ENCODE measurements at places on chromosomes 2 and 18. TPM values are rescaled to one million over a fixed set of nuclear protein-coding genes. Genes with fewer than 3 reads are reported as not detected.
A peak's percentile ranks its signal among the peaks of the same experiment; 100 is the strongest.

ING5 gene
- 29.3 TPM for total RNA-seq

DNA sequence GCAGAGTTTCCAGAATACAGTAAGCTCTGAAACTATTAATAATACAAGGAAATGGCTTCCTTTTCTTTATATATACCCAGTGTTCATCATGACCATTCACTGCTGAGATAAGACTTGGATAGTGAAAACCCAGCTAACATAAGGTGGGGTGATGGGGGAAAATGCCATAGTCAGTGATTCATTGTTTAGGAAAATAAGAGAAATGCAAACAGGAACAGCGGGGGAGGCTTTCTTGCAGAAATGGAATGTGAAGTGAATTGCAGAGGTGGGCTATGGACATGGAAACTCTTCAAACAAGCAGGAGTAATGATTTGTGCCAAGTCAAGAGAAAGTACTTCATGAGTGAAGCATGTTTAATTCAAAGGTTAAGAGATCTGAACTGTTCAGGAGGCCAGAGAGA lies 519.4 kb downstream of the TDRD15 start:
- DNase-seq = no peak

TNFRSF11A gene
- total RNA-seq = 94.6 TPM

- peak; percentile 77 for DNase-seq
Measured at GRCh38 chr2:172098650-172099471, 3.8 kb downstream of the DLX2 start.

DNA sequence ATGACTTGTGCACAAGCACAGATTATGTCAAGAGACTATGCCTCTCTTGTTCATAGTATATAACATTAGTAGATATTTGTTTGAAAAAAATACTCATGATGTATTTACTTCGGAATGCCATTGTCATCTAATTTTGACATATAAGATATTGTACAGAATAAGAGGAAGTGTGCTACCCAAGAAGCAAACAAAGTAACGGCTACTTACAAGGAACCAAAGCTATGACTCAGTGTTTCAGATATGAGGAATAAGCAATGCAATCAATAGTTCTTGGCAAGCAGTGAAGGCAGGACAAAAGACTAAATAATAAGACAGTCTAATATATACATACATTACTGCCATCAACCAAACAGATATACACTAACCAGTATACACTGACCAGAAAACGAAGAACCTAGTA lies 256.3 kb downstream of the CCDC178 start:
- no peak for DNase-seq

HOXD10 gene
- not detected for total RNA-seq

SNED1 gene
- total RNA-seq = 0.86 TPM

DNA sequence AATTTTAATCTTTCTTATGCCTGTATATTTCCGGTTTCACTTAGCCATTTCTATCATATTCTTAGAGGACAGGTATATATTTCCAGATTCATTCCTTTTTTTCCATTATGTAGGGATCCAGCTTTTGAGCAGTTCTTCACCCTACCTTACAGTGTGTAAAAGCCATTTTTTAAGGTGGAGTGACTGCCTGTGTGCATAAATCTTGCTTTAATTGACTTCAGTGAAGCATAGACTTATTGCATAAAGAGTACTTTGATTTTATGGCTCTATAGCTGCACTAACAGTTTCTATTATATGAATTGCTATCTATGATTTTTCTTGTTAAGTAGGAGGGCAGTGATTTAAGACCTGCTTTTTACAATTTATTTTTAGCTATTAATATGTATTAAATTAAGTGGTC lies 132.6 kb downstream of the NYAP2 start:
- DNase-seq = no peak

SLC14A1 gene
- not detected for total RNA-seq

FOXI3 gene
- not detected for total RNA-seq

GRCh38 chr2:108279468-108279867 lies 9.2 kb upstream of the SULT1C2 start:
- DNase-seq = no peak

GRCh38 chr2:16441431-16441830 lies 224.2 kb downstream of the CYRIA start:
- no peak for DNase-seq

DNA sequence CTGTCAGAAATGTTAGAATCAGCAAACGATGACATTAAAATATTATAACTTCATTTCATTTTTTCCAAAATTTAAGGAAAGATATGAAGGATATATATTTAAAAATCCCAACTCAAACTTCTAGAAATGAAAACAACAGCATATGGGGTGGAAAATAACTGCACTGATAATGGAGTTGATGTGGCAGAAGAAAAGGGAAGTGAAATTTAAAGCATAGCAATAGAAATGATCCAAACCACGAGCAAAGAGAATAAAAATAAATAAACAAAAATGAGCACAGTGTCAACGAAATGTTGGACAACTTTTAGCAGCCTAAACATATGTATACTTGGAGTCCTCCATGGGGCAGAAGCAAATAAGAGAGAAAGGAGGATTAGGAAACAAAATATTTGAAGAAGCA lies 280.2 kb downstream of the KCNJ3 start:
- DNase-seq = no peak

GRCh38 chr2:146918280-146918679 lies 926.5 kb upstream of the ACVR2A start:
- DNase-seq = no peak

DNA sequence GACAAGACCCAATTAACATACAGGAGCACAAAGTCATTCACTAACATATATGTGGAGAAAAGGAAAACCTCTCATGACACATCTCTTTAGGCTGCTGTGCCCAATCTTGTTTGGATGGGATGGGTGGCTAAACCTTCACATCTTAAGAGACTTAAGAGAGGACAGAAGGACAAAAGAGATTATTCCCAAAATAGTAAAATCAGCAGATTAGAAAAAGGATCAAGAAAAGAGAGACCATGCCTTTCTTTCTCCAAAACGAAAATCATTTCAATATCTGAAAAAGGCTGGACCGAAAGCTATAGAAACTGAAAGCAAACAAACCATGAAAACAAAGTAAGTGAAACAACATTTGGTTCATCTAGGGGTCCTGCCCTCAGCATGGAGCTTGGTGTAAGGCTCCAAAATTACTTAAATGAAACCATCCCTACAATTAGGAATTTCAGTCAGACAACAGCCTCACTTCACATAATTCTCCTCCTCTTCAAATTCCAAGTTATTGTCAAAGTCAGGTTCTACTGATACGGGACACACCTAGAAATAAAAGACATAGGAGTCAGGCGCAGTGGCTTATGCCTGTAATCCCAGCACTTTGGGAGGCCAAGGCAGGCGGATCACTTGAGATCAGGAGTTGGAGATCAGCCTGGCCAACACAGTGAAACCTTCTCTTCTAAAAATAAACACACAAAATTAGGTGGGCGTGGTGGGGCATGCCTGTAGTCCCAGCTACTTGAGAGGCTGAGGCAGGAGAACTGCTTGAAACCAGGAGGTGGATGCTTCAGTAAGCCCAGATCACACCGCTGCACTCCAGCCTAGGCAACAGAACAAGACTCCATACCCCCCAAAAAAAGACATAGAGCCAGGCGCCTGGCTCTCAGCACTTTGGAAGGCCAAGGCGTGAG lies 5.2 kb downstream of the STARD7 start:
- DNase-seq = no peak

- peak; percentile 50 for DNase-seq
Measured at GRCh38 chr18:903701-904100, 970 bp upstream of the ADCYAP1 start.

DNA sequence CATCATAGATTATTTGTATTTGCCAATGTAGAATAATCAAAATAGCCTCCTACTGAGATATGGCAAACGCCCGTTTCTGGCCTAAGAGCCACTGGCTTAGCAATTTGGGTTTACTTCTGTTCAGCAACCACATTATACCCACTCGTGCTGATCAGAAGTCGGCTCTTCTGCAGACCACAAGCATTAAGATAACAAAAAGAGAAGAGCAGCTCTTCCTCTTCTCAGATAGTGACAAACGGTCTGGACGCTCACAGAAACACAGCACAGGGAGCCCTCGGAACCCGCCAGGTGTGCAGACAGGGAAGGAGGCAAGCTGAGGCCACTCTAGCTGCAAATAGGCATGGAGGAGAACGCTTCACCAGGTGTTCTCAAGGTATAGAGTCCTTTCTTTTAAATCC lies 164.0 kb downstream of the HDAC4 start:
- DNase-seq = no peak

- DNase-seq = no peak
Measured at GRCh38 chr18:9058406-9058805, 44.1 kb upstream of the NDUFV2 start.

DNA sequence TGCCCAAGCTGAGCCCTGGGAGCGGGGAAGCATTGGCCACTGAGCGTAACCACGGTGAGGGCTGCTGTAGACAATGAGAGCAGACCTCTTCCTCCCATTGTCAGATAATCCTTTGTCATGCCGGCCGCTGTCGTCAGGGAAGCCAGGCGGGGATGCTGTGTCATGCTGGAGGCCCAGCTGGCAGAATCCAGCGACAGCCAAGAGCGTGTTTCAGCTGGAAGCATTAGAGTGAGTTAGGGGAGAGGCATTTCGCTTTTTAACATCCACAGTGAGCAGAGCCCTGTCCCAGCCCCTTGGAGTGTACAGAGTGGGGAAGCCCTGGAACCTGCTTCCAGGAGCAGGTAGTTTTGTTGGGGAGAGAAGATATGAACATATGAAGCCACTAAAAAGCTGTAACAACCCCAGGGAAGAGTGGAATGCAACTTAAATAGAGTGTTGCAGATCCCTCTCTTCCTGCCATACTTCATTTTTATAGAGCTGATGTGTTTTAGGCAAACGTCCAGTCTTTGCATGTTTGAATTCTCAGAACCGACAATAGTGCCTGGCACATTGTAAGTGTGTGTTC lies 7.0 kb downstream of the CTIF start:
- DNase-seq = no peak

CYP26B1 gene
- 5.1 TPM for total RNA-seq

ELOA2 gene
- total RNA-seq = not detected

GRCh38 chr2:131521961-131522781 lies 5.5 kb upstream of the CCDC74A start:
- no peak for DNase-seq

GRCh38 chr2:202449344-202449743 lies 73.2 kb downstream of the BMPR2 start:
- no peak for DNase-seq

DNA sequence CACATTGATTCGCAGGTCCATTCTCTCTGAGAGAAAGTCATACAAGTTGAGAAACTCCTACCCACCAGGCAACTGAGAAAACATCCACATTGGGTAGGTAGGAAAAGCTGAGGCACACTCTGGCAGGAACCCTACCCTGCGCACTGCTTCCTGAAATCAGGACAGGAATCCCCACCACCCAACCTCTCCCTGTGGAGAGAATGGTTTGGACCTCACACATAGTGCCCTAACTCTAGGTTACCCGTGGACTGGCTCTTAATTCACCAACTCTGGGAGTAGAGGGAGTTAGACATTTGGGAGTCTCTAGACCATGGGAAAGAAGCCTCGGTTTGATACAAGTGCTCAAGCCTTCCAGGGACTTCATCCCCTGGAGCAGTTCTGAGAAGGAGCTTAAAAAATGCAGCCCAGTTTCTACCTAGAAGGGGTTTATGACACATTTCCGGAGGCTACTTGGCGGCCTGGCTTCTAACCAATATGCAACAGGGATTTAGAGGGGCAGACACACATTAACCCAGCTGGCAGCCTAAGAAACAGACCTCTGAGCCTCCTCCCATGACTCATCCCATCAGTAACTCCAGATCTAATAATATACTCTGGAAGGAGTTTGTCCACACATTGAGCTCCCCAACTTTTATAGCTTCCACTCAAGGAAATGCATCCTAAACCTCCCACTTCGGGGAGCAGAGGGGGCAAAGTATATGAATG lies 136.7 kb downstream of the EML6 start:
- DNase-seq = peak; percentile 19

DNA sequence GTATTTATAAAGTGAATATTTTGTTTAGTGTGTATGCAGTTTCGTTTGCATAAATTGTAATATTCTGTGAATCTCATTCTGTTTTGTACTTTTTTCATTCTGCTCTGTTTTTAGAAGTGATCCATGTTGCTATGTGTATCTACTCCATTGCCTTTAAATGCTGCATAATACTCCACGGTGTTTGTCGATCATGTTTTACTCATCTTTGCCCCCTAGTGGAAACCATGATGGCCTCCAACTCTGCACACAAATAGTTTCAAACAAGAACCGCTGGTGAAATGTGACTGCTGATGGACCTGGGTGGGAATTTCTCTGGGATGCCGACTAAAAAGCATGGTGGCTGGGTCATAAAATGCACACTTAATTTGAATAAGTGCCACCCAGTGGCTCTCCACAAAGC lies 32.0 kb upstream of the SKOR2 start:
- DNase-seq = peak; percentile 30

GPR45 gene
- total RNA-seq = not detected

OR6B2 gene
- total RNA-seq = not detected

DNA sequence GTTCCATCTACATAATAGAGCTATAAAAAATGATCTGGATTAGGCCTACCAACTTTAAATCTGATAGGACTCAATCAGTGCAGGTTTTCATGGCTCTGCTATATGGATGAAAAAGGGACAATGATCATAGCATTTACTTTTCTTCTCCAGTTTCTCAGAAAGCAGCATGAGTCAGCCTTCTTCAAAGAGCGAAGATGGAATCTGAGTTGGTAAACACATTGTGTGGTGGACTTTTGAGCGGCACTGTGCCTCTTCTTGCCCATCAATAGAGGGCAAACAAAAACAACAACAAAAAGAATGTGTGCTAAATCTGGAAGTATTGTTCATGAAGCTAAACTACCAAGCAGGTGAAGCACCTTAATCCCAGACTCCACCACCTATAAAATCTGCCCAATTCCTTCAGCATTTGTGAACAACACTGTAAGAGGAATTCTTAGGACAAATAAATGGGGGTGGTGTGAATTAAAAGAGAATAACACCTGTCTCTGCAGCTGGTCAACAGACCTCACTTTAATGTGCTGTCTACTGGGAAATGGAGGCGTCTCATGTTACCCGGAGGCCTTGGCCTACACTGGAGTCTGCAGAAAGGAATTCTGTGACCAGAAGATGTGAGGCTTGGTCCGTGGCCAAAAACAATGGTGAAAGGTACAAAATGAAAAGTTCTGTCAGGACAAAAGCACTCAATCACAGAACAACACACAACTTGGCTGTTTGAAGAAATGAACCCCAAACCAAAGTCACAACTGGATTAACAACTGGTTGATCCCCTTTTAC lies 609.0 kb downstream of the IRS1 start:
- no peak for DNase-seq

CROCC2 gene
- not detected for total RNA-seq

- no peak for DNase-seq
Measured at GRCh38 chr2:159712929-159713420, 669 bp downstream of the MARCHF7 start.

DNA sequence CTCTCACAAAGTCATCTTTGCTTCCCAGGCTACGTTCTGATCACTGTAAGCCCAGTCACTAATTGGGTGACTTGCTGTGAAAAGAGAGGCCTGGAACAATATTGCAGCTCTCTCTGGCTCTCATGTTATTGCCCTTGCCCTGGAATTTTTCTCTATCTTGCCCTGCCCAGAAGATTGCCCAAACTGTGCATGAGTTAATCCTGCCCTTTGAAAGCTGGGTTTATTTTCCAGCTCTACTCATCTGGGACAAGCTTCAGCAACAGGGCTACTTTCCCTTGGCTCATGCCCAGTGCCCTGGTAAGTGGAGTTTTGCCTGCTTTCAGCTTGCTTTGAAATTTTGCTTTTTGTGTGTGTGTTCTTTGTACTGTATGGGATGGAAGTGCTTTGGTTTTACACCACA lies 6.9 kb upstream of the EHBP1 start:
- no peak for DNase-seq

ATRAID gene
- 104 TPM for total RNA-seq

DNAH7 gene
- total RNA-seq = 2.5 TPM
